Neural crest cell (in vitro differentiated cells): ENCODE measurements at places on chromosomes 4 and X. TPM values are rescaled to one million over a fixed set of nuclear protein-coding genes. Genes with fewer than 3 reads are reported as not detected.

DNA sequence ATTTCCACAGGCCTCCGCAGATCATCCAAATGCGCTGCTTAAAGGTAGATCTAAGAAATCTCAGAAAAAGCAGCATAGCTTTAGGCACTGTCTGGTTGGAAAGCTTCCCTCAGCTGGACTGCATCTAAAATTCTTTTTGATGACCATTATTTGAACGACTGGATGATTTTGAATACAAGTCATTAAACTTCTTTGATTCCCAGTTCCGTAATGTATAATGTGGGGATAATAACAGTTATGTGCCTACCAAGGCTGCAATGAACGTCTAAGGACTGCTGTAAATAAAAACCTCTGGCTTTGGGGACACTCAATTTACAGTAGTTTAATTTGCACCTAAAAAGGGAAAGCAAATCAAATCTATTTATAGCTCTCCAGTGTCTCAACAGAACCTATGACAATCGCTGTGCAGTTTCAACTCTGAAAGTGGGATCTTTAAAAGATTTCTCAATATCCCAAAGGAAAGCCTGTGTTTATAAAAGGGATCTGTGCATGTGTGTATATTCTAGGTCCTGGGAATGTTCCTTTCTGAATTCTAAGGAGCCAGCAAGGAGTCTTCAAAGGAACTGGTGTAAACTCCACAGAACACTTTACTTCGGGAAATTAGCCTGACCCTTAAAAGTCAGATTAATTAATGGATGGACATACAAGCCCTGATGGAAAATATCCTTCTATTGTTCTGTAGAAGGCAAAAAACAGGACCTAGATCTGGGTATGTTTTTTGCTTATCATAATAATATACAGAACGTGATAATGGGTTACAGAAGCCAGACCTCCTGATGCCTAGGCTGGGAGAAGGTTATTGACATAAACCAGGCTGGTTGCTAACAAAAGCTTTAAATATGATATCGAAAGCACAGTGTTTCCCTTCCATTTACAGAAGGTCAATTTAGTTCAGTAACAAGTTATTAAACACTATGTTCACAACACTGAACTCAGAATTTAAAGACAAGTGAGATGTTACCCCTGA, 53.4 kb downstream of the AFAP1 start:
- no peak overlapping the region for H3K4me3 ChIP-seq
- H3K4me1 ChIP-seq: peaks cover 30% of the 10 kb centered on the region
- no peak for DNase-seq

Gene XK
- total RNA-seq: 0.12 and 0.20 TPM in 2 replicates

DNA sequence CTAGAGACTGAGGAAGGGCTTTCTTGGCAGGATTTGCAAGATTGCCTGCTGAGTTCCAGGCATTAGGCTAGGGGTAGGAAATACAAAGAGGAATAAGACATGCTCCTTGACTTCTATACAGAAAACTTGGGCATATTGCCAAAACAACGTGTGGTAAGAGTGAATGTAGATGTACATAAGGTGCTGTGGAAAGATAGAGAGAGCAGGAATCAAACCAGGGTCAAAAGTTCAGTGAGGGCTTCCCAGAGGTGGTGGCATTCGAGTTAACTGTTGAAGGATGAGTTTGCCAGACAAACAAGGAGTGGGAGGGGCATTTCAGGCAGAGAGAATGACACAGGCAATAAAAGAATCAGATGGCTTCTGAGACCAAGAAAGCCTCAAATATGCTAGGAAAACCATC, 187.9 kb downstream of the KDR start:
- no peak overlapping the region for H3K4me3 ChIP-seq
- DNase-seq: no peak
- no peak overlapping the region for H3K27ac ChIP-seq
- H3K4me1 ChIP-seq: no peaks in the 10 kb centered on the region

DNA sequence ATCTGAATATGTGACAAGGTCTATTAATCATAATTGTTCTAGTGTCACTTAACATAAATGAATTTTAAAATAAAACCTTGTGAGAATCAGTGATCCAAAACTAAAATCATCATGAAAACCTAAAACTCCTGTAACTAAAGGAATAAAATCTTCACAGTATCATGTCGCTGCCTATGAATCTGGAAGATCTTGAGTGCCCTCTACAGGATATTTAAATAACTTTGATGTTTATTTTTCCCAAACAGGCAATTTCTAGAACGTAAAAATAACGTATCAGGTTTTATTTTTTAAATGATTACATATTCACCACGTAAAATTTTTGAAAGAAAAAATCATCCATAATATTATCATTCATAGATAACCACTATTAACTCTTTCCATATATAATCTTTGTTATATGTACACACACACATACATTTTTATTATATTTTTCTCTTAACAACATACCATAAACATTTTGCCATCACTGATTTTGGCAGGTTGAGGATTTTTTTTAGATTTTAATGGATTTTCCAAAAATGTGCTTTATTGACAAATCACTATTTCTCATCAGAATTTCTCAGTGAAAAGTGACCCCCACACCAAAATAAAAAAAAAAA, 79.6 kb downstream of the COMMD8 start:
- no peaks in the 10 kb centered on the region for H3K36me3 ChIP-seq
- DNase-seq: no peak
- H3K4me3 ChIP-seq: no peak overlapping the region
- peaks cover 18% of the 10 kb centered on the region for H3K27me3 ChIP-seq

DNA sequence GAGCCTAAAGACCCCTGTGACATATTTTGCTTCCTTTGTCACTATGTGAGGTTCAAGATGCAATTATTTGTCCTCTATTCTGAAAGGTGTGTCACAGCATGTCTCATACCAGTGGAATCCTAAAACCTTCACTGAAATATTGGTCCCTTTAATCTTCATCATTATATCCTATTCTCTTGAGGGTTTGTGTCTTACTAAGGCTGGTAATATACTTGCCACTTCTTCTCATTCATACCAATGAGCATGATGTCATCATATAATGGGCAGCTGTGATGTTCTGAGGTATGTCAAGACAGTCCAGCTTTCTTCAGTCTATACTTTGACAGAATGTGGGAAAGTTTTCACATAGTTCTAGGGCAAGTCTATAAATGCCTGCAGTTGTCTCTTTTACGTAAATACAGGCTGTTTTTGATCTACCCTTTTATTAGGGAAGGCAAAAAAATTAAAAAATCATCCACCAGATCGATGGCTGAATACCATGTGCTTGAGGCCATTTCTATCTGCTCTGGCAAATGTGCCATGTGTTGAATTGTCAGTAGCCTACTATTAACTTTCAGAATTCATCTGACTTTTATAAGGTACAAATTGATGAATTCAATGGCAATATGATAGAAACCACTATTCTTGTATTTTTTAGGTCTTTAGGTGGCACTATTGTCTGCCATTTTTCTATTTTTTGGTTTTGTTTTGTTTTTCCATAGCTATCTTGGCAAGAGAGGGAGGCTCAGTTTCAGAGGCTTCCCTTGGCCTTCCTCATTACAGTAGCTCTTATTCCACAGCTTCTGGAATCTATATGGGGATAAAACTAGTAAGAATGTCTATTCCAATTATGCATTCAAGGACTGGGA, 209.0 kb downstream of the PPARGC1A start:
- H3K27me3 ChIP-seq: no peaks in the 10 kb centered on the region
- H3K4me1 ChIP-seq: peaks cover 4% of the 10 kb centered on the region
- H3K36me3 ChIP-seq: no peaks in the 10 kb centered on the region

DNA sequence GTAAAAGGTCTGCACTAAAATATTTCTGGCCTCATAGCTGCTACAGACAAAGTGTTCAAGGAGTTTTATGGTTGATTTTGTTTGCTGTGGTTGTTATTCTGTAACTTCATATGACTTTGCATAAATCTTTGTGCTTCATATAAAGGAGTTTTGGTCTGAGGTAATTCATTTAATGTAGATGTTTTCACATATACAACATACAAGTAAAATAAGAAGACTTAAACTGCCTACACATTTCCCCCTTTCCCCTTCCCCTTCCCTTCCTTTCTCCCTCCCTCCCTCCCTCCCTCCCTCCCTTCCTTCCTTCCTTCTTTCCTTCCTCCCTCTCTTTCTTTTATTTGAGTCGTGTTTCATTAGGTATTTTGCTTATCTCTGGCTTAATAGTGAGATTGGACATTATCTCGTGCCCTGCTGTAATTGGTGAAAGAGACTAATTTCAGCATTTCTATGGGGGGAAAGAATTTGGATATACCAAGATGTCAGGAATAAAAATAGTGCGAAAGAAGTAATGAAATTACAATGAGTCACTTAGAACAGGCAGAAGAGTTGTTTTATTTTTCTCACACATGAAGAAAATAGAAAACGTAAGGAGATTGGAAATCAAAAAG, 144.9 kb upstream of the MAD2L1 start:
- no peak overlapping the region for H3K4me3 ChIP-seq
- no peaks in the 10 kb centered on the region for H3K4me1 ChIP-seq
- DNase-seq: no peak
- no peak overlapping the region for H3K27ac ChIP-seq

DNA sequence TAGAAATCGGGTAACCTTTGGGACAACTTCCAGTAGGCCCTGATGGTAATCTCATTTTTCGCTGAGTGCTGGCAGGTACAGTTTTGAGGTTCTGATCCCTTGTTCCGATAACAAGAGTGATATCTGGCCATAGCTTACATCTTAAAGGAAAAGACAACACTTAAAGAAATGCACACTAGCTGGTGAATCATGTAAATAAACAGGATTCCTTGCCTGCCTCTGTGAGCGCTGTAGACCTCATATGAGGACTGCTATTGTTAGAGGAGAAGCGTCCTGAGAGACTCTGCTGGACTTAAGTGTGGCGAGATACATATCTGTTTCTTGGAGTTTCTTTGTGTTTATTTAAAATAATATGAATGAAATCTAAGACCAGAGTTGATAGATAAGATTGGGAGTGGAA, 149.3 kb upstream of the SLC4A4 start:
- DNase-seq: no peak
- H3K4me1 ChIP-seq: peaks cover 26% of the 10 kb centered on the region
- H3K27ac ChIP-seq: no peak overlapping the region
- H3K4me3 ChIP-seq: peak overlapping the region; percentile 56
- H3K27me3 ChIP-seq: peaks cover 51% of the 10 kb centered on the region
- H3K36me3 ChIP-seq: no peaks in the 10 kb centered on the region

GRCh38 chr4:153067376-153067775, 131.3 kb downstream of the FHDC1 start:
- no peak for DNase-seq
- H3K4me3 ChIP-seq: no peak overlapping the region
- peaks cover 3% of the 10 kb centered on the region for H3K36me3 ChIP-seq
- peaks cover 32% of the 10 kb centered on the region for H3K4me1 ChIP-seq
- peak overlapping the region; percentile 9 for H3K27ac ChIP-seq
- H3K27me3 ChIP-seq: no peaks in the 10 kb centered on the region

DNA sequence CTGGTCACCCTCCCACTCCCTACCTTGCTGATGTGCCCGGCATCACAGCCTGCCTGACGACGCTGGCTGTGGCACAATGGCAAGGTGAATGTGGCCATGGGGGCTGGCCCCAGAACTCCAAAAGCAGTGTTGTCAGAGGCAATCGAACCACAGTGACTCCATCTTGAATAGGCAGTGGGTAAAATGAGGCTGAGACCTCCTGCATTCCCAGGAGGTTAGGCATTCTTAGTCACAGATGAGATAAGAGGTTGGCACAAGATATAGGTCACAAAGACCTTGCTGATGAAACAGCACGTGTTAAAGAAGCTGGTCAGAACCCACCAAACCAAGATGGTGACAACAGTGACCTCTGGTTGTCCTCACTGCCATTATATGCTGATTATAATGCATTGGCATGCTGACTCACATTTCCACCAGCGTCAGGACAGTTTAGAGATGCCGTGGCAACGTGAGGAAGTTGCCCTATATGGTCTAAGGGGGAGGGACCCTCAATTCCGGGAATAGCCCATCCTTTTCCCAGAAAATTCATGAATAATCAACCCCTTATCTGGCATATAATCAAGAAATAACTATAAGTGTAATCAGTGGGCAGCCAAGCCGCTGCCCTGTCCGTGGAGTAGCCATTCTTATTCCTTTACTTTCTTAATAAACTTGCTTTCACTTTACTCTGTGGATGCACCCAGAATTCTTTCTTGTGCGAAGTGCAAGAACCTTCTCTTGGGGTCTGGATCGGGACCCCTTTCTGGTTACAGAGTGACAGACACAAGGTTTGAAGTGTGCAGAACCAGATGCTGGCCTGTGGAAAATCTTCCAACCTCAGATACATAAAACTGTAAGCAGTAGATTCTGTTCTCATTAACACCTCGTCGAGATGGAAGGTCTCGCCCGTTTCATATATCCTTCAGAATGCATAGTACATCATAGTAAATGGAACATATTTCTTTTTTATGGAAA, 26.8 kb upstream of the CLDN24 start:
- H3K4me1 ChIP-seq: peaks cover 24% of the 10 kb centered on the region
- DNase-seq: no peak
- no peaks in the 10 kb centered on the region for H3K36me3 ChIP-seq
- H3K27ac ChIP-seq: no peak overlapping the region

Gene FGFRL1
- total RNA-seq: 54.9 and 58.8 TPM in 2 replicates

GRCh38 chr4:151530783-151531182, 121.8 kb downstream of the FHIP1A start:
- H3K36me3 ChIP-seq: no peaks in the 10 kb centered on the region
- no peaks in the 10 kb centered on the region for H3K27me3 ChIP-seq
- DNase-seq: no peak
- no peaks in the 10 kb centered on the region for H3K4me1 ChIP-seq

GRCh38 chr4:13706716-13707115, 79.2 kb upstream of the BOD1L1 start:
- no peaks in the 10 kb centered on the region for H3K36me3 ChIP-seq
- no peak overlapping the region for H3K4me3 ChIP-seq
- H3K4me1 ChIP-seq: peaks cover 21% of the 10 kb centered on the region
- H3K27ac ChIP-seq: no peak overlapping the region
- no peaks in the 10 kb centered on the region for H3K27me3 ChIP-seq

GRCh38 chr4:36163198-36163597, 81.1 kb downstream of the ARAP2 start:
- no peaks in the 10 kb centered on the region for H3K27me3 ChIP-seq
- peaks cover 15% of the 10 kb centered on the region for H3K4me1 ChIP-seq
- H3K4me3 ChIP-seq: no peak overlapping the region

- peaks cover 23% of the 10 kb centered on the region for H3K27me3 ChIP-seq
- no peaks in the 10 kb centered on the region for H3K4me1 ChIP-seq
- H3K27ac ChIP-seq: no peak overlapping the region
- peak; percentile 40 for DNase-seq
These were observed 22.8 kb upstream of the PDE6B start for GRCh38 chr4:602559-602942.

Gene ADH1A
- not detected in 2 replicates for total RNA-seq
